ENCODE measurements at places on chromosomes 3 and 15. TPM values are rescaled to one million over a fixed set of nuclear protein-coding genes. Genes with fewer than 3 reads are reported as not detected.
A peak's percentile ranks its signal among the peaks of the same experiment; 100 is the strongest.

GRCh38 chr15:62066663-62067447, at the start of gene C2CD4A:
Gene C2CD4A, plus strand, starts transcription at chr15:62066977. Its CDS starts 637 bp downstream, at chr15:62067614.
- peak within 1 kb of the TSS; percentile 24 for H3K27ac ChIP-seq
- peak; percentile 55 for DNase-seq
- no peaks in the 10 kb centered on the region for H3K27me3 ChIP-seq
- H3K4me1 ChIP-seq = peaks cover 9% of the 10 kb centered on the region
- H3K36me3 ChIP-seq = no peaks in the 10 kb centered on the region

DNA sequence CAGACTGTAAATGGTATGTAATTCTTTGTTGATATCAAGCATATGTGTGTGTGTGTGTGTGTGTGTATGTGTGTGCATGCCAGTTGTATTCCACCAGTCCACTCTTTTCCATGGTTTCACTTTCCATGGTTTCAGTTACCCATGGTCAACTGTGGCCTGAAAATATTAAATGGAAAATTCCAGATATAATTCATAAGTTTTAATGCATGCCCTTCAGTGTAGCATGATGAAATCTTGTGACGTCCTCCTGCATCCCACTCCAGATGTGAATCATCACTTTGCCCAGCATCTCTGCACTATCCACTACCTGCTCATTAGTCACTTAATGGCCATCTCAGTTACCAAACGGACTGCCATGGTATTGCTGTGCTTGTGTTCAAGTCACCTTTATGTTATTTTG, 215.9 kb downstream of the GBE1 start:
- no peaks in the 10 kb centered on the region for H3K36me3 ChIP-seq
- DNase-seq = no peak
- no peak overlapping the region for H3K27ac ChIP-seq
- no peak overlapping the region for H3K4me3 ChIP-seq

- H3K4me3 ChIP-seq = no peak overlapping the region
- H3K27me3 ChIP-seq = no peaks in the 10 kb centered on the region
- H3K36me3 ChIP-seq = no peaks in the 10 kb centered on the region
- no peaks in the 10 kb centered on the region for H3K4me1 ChIP-seq
- no peak for DNase-seq
Measured at GRCh38 chr3:174218016-174218415, 641.1 kb upstream of the NAALADL2 start.

DNA sequence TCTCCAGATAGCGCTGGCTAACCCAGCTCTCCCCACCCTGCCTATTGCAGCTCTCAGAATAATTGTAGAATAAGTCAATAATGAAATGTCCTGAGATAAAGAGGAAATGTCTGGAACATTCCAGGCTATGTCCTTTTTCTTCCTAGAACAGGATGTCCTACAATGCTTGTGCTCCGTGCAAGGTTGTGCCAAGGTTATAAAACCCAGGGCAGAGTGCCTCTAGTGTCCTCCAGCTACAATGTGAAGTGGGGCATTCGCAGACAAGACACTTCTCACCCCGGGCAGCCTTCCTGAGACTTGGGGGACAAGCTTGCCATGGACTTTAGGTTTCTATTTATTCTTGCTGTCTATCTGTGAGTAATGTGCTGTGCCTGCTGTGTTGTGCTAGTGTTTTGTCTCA, 900.6 kb downstream of the TUSC7 start:
- H3K36me3 ChIP-seq = no peaks in the 10 kb centered on the region
- no peak for DNase-seq
- no peak overlapping the region for H3K4me3 ChIP-seq
- no peaks in the 10 kb centered on the region for H3K4me1 ChIP-seq
- H3K27me3 ChIP-seq = no peaks in the 10 kb centered on the region

- no peak overlapping the region for H3K27ac ChIP-seq
- H3K4me1 ChIP-seq = peaks cover 59% of the 10 kb centered on the region
- no peak overlapping the region for H3K4me3 ChIP-seq
Measured at GRCh38 chr3:63969876-63970275, 53.4 kb downstream of the PSMD6 start.

DNA sequence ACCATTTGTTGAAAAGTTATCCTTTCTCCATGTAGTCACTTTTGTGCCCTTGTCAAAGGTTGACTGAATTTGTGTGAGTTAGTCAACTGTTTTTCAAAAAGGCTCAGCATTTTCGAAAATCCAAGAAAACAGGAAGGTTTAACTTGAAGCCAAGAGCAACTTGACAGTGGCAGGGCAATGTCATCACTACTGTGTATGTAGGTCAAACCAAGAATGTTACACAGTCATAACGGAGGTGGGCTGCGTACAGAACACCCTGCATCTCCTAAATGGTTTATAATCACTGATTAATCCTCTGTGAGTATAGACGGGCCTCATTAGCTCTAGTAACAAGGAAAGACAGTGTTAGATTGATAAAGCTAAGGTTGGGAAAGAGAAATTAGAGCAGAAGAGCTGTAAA, 1064.9 kb downstream of the FHIT start:
- H3K27me3 ChIP-seq = no peaks in the 10 kb centered on the region
- H3K27ac ChIP-seq = no peak overlapping the region
- H3K4me1 ChIP-seq = no peaks in the 10 kb centered on the region
- H3K4me3 ChIP-seq = no peak overlapping the region

DNA sequence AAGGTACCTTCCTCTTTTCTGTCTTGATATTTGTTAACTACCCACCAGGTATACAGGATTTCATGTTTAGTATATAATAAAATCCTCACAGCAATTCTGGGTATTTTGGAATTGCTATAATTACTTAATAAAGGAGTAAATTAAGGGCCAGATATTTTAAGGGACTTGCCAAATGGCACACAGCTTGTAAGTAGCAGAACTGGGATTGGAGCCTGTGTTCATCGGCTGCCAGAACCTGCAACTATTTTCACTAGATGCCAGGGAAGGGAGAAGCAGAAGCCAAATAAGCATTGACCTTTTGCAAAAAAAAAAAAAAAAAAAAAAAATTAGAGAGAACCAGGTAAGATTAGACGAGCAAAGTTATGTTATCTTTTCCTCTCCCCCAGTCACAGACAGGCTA, 683.3 kb upstream of the CADM2 start:
- H3K27me3 ChIP-seq = no peaks in the 10 kb centered on the region
- DNase-seq = no peak
- H3K27ac ChIP-seq = no peak overlapping the region
- no peaks in the 10 kb centered on the region for H3K36me3 ChIP-seq
- no peak overlapping the region for H3K4me3 ChIP-seq

GRCh38 chr3:35857004-35857403, 217.7 kb downstream of the ARPP21 start:
- DNase-seq = no peak
- no peak overlapping the region for H3K27ac ChIP-seq
- no peak overlapping the region for H3K4me3 ChIP-seq
- H3K27me3 ChIP-seq = no peaks in the 10 kb centered on the region

- peak overlapping the region; percentile 94 for H3K4me3 ChIP-seq
- DNase-seq = no peak
- H3K27ac ChIP-seq = peak overlapping the region; percentile 99
- H3K27me3 ChIP-seq = no peaks in the 10 kb centered on the region
- peaks cover 34% of the 10 kb centered on the region for H3K4me1 ChIP-seq
Measured at GRCh38 chr15:67839499-67839928, 331 bp downstream of the RNU6-1 start.

GRCh38 chr15:65302061-65302460, 2.4 kb upstream of the RNU5B-1 start:
- H3K4me3 ChIP-seq = no peak overlapping the region
- no peak overlapping the region for H3K27ac ChIP-seq
- DNase-seq = no peak
- no peaks in the 10 kb centered on the region for H3K27me3 ChIP-seq
- no peaks in the 10 kb centered on the region for H3K36me3 ChIP-seq
- peaks cover 14% of the 10 kb centered on the region for H3K4me1 ChIP-seq

DNA sequence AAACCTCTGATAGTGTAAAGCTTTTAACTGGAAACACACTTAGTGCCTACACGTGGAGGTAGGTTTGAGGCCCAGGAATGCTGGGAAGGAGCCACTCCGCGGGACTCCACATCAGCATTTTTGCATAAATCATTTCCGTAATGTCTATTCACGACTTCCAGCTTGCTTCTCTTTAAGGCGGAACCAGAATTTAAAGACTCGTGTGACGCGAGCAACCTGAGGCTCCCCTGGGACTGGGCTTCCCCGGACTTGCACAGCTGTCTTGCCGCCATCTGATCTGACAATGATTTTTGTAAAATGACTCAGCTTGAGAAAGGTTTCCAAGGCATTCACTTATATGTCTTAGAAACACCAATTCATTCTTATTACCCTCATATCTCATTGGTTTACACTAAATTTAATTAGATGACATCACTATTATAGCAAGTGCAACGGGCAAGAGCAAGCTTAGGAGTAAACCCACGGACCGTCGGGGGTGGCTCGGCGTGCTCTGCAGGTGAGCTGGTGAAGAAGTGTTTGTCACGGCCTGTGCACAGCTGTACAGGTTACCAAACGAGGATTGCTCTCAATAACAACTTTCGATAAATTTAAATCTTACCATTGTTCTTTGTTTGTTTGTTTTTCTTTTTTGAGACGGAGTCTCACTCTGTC, 95.2 kb downstream of the CHSY1 start:
- DNase-seq = no peak
- no peak overlapping the region for H3K27ac ChIP-seq
- no peaks in the 10 kb centered on the region for H3K27me3 ChIP-seq
- no peaks in the 10 kb centered on the region for H3K36me3 ChIP-seq
- H3K4me3 ChIP-seq = no peak overlapping the region

GRCh38 chr3:110734524-110734923, 337.1 kb upstream of the NECTIN3 start:
- no peaks in the 10 kb centered on the region for H3K27me3 ChIP-seq
- H3K27ac ChIP-seq = no peak overlapping the region
- no peak for DNase-seq

DNA sequence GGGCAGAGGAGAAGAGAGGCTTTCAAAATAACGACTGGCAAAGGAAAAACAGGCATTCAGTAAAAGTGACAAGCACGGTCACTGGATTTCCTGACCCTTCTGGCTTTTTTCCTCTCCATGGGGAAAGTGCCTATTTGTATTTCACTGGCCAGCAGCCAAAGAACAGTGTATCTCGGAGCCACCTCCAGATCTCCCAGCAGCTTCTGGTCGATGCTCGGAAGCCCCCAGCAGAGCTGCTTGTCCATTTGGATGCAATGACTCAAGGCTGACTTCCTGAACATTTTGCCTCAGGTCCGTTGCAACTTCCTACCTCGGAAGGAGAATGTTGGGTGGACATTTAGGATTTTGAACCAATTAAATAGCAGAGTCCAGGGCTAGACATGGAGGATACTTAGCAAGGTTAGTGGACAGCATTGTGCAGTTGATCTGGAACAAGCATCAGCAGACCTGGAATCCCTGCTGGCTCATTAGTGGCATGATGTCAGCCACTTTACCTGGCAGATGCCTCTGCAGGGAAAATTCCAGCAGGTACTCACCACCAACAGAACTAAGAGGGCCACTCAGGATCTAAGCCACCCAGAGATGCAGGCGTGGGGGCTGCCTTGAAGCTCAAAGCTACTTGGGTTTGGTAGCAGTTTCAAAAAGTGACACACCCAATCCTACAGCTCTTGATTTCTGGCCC, 1.1 kb downstream of the FAM107A start:
- H3K4me3 ChIP-seq = peak overlapping the region; percentile 41
- peak overlapping the region; percentile 81 for H3K27ac ChIP-seq
- no peaks in the 10 kb centered on the region for H3K4me1 ChIP-seq
- H3K27me3 ChIP-seq = no peaks in the 10 kb centered on the region
- H3K36me3 ChIP-seq = no peaks in the 10 kb centered on the region
- no peak for DNase-seq

- peaks cover 14% of the 10 kb centered on the region for H3K4me1 ChIP-seq
- H3K27me3 ChIP-seq = no peaks in the 10 kb centered on the region
- H3K27ac ChIP-seq = no peak overlapping the region
- no peaks in the 10 kb centered on the region for H3K36me3 ChIP-seq
- DNase-seq = no peak
Measured at GRCh38 chr3:46668116-46668515, 25.4 kb downstream of the ALS2CL start.

GRCh38 chr3:119403201-119403600, 60.2 kb downstream of the TMEM39A start:
- DNase-seq = no peak
- no peak overlapping the region for H3K4me3 ChIP-seq
- H3K36me3 ChIP-seq = no peaks in the 10 kb centered on the region
- H3K4me1 ChIP-seq = no peaks in the 10 kb centered on the region

GRCh38 chr3:8540456-8540855, 38.8 kb downstream of the LMCD1 start:
- peak overlapping the region; percentile 93 for H3K27ac ChIP-seq
- no peak for DNase-seq
- peaks cover 50% of the 10 kb centered on the region for H3K4me1 ChIP-seq
- H3K4me3 ChIP-seq = no peak overlapping the region
- H3K36me3 ChIP-seq = peaks cover 5% of the 10 kb centered on the region

DNA sequence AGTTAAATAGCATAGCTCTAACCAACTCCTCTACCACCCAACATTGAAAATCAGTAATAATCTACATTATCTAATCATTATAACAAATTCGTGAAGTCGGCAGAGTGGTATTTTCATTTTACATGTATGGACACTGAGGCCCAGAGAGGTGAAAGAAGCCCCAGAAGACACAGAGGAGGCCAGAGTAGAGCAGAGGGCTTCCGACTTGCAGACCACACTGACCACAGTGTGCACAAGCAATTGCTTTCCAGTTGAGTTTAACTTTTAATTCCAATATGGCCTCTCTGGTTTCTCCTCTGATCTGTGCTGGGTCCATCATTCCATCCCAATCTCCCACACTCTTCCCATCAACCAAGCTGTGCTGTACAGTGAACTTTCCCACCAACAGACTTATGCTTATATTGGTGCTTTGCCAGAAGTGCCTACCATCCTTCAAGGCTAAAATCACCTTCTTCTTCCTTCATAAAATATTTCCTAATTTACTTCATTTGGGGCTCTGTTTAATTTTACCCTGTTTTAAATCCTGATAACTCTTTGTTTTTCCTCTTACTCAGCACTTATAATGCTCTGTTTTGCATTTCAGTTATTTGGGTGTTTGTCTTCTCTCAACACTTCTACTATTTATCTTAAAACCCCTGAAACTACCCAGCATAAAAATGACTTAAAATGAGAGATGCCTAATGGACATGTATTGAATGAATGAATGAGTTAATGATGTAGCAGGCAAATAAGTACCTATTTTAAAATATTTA, 81.8 kb upstream of the TNFSF10 start:
- H3K36me3 ChIP-seq = no peaks in the 10 kb centered on the region
- H3K4me3 ChIP-seq = no peak overlapping the region
- H3K27ac ChIP-seq = no peak overlapping the region
- H3K27me3 ChIP-seq = no peaks in the 10 kb centered on the region
- no peak for DNase-seq
- H3K4me1 ChIP-seq = peaks cover 9% of the 10 kb centered on the region

GRCh38 chr15:33277689-33278088, 33.1 kb upstream of the RYR3 start:
- H3K27me3 ChIP-seq = no peaks in the 10 kb centered on the region
- no peaks in the 10 kb centered on the region for H3K36me3 ChIP-seq
- no peak overlapping the region for H3K4me3 ChIP-seq
- H3K27ac ChIP-seq = no peak overlapping the region

- H3K4me3 ChIP-seq = no peak overlapping the region
- H3K27ac ChIP-seq = no peak overlapping the region
- H3K27me3 ChIP-seq = no peaks in the 10 kb centered on the region
Measured at GRCh38 chr3:171274222-171274621, 186.0 kb downstream of the TNIK start.

The HCLS1 gene
- total RNA-seq = 7.3 TPM

The EPHA6 gene
- total RNA-seq = not detected

The GABRR3 gene
- not detected for total RNA-seq

The DGKG gene
- total RNA-seq = 6.5 TPM

The LRRC31 gene
- not detected for total RNA-seq

The C3orf49 gene
- not detected for total RNA-seq

The CHL1 gene
- 0.36 TPM for total RNA-seq

The EPB42 gene
- not detected for total RNA-seq

The CHRFAM7A gene
- total RNA-seq = 8.5 TPM

The PRR23B gene
- total RNA-seq = not detected
